Adrenal gland (tissue), 19 donors: ENCODE measurements at places on chromosomes 2 and 18. TPM values are rescaled to one million over a fixed set of nuclear protein-coding genes. Genes with fewer than 3 reads are reported as not detected.

The SLC16A14 gene
- total RNA-seq = 6.1 TPM

The SH2D6 gene
- total RNA-seq = not detected

The CERKL gene
- not detected for total RNA-seq

The SFT2D3 gene
- 5.1 TPM for total RNA-seq
